ENCODE measurements at places on chromosomes 12 and 14. TPM values are rescaled to one million over a fixed set of nuclear protein-coding genes. Genes with fewer than 3 reads are reported as not detected.

Gene TAMALIN
- 0.11 TPM for total RNA-seq

Gene SDSL
- 1.2 TPM for total RNA-seq

Gene SNX6
- total RNA-seq, result 101 TPM

Gene FSCB
- not detected for total RNA-seq

Gene TMEM179
- total RNA-seq, result not detected

Gene KRT72
- total RNA-seq, result not detected

Gene BIN2
- total RNA-seq, result not detected

Gene PRPH
- not detected for total RNA-seq

Gene LRP1
- total RNA-seq, result 17.5 TPM

Gene ASIC1
- 4.3 TPM for total RNA-seq

Gene SERPINA9
- not detected for total RNA-seq

Gene CD27
- total RNA-seq, result not detected

Gene SNW1
- total RNA-seq, result 70.2 TPM

Gene MYF5
- not detected for total RNA-seq

Gene IAPP
- total RNA-seq, result not detected

Gene RHEBL1
- total RNA-seq, result 5.9 TPM

Gene GPR137C
- total RNA-seq, result 0.17 TPM

Gene ADAM21
- total RNA-seq, result 0.44 TPM

Gene ETFBKMT
- total RNA-seq, result 1.4 TPM

Gene CBLN3
- 0.42 TPM for total RNA-seq

Gene EPYC
- not detected for total RNA-seq

Gene PZP
- not detected for total RNA-seq

Gene ACTR6
- 17.5 TPM for total RNA-seq

Measured in foreskin keratinocyte (primary cell).